ENCODE measurements at places on chromosomes 11 and 22.
A peak's percentile ranks its signal among the peaks of the same experiment; 100 is the strongest.

- DNase-seq: peak; percentile 91
Measured at GRCh38 chr11:36500315-36500721, 9.8 kb downstream of the TRAF6 start.

- DNase-seq: no peak
Measured at GRCh38 chr11:11251394-11251970, 101.6 kb downstream of the CSNK2A3 start.

- DNase-seq: no peak
Measured at GRCh38 chr11:33347490-33348125, 90.4 kb downstream of the HIPK3 start.

GRCh38 chr11:75474878-75475766 is 42.1 kb upstream of the KLHL35 start:
- DNase-seq: peak; percentile 32

GRCh38 chr22:29856496-29856895 is 18.4 kb upstream of the ASCC2 start:
- no peak for DNase-seq

- peak; percentile 40 for DNase-seq
Measured at GRCh38 chr11:27319072-27319471, 43.9 kb downstream of the CCDC34 start.

- DNase-seq: no peak
Measured at GRCh38 chr11:44862558-44863101, 88.1 kb downstream of the TP53I11 start.

- DNase-seq: no peak
Measured at GRCh38 chr22:30004101-30004500, 76.2 kb upstream of the HORMAD2 start.

DNA sequence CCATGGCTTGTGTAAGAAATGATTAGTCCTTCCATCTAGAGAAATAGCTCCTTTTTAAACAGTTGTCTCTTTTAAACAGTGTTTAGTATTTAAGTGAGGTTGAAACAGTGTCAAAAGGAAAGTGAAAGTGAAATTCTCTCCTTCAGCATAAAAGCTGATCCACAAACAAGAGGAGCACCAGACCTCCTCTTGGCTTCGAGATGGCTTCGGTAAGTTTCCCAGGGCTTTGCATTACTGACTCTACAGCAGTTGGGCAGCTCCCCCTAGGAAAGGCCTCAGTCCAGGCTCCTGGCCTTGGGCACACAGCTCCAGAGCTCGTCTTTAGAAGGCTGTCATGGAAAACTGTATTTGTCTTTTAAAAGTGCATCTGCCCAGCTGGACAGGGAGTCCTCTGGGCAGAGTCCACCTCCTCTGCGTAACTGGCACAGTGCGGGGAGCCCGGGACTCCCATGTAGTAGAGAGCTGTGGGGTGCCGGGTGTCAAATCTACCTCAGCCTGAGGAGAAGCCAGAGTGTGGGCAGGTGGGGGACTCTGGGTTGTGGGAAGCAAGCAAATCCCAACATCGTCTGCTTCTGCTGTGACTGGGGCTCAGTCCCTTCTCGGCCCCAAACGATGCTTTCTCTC is at the start of gene PLAAT4:
TSS of gene PLAAT4 (plus strand) at position 140 of the 624 bp plus-strand sequence. CDS start at position 201, 61 bp downstream.
- peak; percentile 18 for DNase-seq

DNA sequence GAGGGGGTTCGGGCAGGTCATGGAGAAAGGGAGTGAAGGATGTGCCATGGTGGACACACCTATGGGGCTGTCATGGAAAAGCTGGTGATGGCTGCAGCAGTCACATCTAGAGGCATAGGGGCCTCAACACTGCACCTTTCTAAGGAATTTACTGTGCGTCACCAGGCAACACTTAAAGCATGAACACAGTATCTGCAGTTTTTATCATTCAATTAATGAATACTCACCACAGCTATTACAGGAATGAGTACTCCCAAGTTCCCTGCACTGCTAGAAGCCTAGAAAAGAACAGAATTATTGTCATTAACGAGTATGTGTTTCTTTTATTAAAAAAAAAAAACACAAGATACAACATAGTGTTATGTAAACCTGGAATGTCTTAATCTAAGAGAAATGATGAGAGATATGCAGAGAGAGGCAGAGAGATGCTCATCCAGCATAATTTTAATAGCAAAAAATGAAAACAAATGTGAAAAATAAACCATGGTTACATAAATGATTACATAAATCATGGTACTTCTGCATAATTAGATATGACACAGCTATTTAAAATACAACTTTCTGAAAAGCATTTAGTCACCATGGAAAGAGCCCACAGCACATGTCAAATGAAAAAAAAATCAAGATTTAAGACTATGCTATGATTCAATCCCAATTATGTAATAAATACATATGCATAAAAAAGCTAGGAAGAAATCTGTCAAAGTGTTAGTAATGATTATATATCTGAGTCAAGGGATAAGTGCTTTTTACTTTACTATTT is 19.2 kb downstream of the SERPIND1 start:
- no peak for DNase-seq

GRCh38 chr22:45502215-45503049 is at the start of gene FBLN1:
Gene FBLN1 (plus strand): TSS chr22:45502883. CDS start chr22:45502986, 103 bp downstream.
- no peak for DNase-seq

DNA sequence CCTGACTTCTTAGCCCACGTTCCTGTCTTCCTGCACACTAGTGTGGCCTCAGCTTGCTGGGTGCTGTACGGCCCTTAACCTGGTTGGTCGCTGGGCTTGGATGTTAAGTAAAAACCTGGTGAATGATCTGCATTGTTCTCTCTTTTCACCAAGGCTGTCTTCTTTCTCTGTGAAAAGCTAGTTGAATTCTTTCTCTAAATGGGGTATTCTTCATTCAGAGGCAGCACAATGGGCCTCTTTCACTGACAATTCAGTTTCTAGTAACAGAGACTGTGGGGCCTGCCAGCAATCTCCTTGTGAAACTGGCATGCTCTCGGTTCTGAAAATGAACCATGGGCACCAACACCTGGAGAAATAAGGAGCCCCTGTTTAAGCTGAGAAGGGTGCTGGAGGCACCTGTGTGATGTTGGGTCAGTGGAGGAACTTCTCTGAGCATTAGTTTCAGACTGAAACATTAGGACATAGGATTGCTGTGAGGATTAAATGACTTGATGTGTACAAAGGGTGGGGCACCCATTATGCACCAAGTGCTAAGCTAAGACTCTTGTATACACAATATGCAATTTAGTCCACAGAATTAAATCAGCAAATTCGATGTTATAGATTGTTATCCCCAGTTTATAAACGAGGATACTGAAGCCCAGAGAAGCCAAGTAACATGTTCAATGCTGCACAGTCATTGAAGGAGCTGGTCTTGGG is 33.1 kb upstream of the ELF5 start:
- DNase-seq: peak; percentile 84

DNA sequence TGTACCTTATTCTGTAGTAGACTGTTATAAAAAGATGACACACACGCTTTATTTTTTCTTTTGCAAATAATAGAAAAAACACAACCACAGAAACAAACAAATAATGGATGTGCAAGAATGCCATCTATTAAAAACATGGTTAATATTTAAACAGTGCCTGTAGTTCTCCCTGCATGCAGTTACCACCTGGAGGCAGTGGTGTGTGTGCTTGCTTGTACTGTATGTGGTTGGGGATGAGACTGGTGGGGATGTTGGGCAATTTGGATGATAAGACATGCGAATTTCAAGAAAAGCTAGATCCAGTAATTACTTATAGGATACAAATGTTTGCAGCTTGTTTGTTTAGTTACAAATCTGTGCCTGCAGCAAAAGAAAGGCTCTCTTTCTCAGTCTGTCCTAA is 3.6 kb downstream of the C11orf87 start:
- no peak for DNase-seq

DNA sequence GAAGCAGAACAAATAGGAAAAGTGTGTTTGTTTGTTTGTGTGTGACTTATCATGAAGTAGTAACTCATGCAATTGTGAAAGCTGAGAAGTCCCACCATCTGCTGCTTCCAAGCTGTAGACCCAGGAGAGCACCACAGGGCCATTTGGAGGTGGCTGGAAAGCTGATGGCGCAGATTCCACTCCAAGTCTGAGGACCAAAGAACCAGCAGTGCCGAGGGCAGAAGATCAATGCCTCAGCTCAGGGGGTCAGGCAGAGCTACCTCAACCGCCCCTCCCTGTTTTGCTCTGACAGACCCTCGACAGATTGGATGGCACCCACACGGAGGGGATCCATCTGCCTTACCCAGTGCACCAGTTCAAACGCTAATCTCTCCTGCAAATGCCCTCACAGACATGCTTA is 896.2 kb downstream of the BRD1 start:
- no peak for DNase-seq

GRCh38 chr11:45396394-45396793 is 110.3 kb upstream of the SYT13 start:
- DNase-seq: no peak

GRCh38 chr22:44547371-44547770 is 49.3 kb upstream of the RTL6 start:
- no peak for DNase-seq

DNA sequence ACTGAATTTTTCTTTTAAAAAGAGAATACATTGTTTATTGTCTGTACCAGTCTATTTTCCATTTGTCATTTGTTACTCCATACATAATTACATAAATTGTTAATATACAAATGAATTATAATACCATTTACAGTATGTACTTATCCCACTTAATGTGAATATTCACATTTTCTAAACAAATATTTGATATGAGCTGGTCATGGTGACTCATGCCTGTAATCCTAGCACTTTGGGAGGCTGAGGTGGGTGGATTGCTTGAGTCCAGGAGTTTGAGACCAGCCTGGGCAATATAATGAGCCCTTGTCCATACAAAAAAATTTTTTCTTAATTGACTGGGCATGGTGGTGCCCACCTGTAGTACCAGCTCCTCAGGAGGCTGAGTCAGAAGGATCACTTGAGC is 6.8 kb downstream of the SC5D start:
- no peak for DNase-seq
